WTC11 (cell line): ENCODE measurements at places on chromosomes 5 and 9.

- DNase-seq = no peak
These were observed 111.5 kb downstream of the SAXO1 start for GRCh38 chr9:18921366-18922075.

DNA sequence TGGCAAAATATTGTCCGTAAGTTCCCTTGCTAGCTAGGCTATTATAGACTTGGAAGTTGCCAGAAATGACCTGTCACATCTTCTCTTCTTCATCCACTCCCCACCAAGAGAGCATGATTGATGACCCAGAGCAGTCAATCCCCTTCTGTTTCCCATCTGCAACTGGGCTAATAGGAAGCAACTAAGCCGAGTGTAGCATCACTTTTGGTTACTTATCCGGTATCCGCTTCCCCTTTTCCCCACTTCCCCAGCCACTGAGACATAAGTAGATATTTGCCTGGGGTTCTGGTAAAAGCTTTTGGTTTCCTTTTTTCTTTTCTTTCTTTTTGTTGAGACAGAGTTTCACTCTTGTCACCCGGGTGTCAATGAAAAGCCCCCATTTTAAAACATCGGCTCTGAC lies 29.4 kb upstream of the LIFR start:
- no peak for DNase-seq

DNA sequence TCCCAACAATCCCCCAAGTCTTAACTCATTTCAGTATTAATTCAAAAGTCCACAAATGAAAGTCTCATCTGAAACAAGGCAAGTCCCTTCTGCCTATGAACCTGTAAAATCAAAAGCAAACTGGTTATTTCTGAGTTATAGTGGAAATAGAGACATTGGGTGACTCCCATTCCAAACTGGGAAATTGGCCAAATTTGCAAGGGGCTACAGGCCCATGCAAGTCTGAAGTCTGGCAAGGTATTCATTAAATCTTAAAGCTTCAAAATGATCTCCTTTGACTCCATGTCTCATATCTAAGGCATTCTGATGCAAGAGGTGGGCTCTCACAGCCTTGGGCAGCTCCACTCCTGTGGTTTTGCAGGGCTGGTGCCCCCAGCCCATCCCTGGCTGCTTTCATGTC lies 167.9 kb downstream of the HTR1A start:
- DNase-seq = no peak

- no peak for DNase-seq
These were observed 2.1 kb downstream of the KIF27 start for GRCh38 chr9:83919111-83919510.

- DNase-seq = no peak
These were observed 84.0 kb downstream of the GNAQ start for GRCh38 chr9:77947651-77948050.

- DNase-seq = no peak
These were observed 8.3 kb downstream of the TRIM32 start for GRCh38 chr9:116695438-116695837.

DNA sequence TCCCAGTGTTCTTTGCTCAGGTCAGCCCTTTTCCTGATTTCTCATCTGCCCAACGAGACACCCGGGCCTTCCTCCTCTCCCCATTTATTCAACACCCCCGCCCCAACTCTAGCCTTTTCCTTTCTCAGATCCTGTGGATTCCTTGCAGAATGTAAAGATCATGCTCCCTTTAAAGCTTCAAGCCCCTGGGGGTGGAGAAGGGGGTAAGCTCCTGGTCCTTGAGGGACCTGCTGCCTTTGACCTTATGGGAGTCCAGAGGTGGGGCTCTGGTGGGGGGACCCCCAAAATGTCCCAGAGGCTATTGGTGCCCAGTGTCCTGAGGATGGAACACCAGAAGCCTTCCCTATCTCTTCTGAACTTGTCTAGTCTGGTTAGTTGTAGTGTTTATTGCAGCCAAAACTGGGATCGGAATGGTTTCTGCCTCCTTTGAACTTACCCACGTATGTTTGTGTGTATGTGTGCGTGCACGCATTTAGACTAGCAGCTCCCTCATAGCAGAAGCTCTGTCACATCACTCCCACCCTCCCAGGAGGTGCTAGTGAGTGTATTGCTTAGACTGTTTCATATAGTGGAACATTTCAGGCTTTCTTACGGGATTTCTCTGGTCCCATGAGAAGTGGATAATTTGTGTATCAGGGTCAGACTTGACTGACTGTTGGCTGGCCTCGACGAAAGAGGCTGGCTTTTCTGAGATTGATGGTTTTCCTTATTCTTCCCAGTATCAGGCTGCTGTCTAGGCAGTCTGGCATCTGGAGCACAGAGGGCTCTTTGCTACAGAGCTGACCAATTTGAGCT lies 1.1 kb downstream of the GALNT10 start:
- no peak for DNase-seq

- no peak for DNase-seq
These were observed 58.7 kb downstream of the RAB3C start for GRCh38 chr5:58641533-58641932.

- no peak for DNase-seq
These were observed 30.9 kb downstream of the CNTLN start for GRCh38 chr9:17165764-17166163.

DNA sequence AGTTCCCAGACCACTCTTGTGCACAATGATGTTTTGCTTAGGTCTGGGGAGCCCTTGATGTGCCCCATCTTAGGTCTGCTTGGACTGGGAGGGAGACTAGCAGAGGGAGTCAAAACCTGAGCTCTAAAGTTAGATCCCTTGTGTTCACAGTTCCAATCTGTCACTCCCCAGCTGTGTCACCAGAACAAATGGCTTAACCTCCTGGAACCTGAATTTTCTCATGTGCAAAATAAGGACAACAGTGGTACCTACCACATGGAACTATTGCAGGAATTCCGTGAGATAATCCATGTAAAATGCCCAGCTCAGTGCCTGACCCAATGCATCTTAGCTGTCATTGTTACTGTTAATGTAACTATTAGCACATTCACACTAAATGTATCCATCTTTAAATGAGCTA lies 45.5 kb downstream of the GALNT10 start:
- DNase-seq = no peak

- no peak for DNase-seq
These were observed 20.3 kb downstream of the MFAP3 start for GRCh38 chr5:154059039-154059430.

GRCh38 chr9:2622461-2623287 lies 1.1 kb downstream of the VLDLR start:
- peak; percentile 13 for DNase-seq

DNA sequence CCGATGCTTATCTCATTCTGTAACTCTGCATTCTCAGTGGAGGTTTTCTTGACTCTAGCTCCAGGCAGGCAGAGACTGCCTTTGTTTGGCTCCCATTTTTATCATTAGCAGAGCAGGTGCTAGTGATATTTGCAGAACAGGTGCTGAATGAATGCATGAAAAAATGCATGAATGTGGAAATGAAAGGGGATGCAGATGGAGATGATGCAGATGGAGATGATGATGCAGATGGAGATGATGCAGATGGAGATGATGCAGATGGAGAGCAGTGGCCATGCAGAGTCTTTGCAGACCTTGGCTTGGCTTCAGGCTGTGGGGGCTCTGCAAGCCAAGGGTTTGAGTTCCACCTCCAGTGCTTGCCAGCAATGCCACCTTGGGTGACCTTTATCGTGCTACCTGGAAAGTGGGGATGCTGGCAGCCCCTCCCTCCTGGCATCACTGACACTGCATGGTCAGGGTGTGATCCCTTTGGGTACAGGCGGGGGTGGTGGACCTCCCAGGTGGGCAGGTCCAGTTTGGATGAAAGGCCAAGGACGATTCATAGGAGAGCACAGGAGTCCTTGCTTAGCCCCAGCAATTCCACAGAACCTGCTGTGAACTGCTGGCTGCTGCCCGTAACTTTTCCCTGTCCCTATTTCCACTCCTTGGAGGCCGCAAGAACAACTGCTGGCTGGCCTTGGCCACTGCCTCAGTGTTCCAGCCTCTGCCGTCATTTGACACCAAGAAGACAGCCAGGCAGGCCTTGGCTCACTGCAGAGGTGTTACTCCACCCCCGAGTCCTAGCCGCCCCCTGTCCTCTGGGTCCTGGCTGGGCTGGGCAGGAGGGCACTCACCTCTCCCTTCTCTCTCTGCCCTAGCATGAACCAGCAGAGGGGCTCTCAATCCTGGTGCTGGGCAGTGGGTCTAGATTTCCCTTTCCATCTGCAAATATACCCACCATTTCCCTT lies 33.0 kb downstream of the ERGIC1 start:
- DNase-seq = no peak

DNA sequence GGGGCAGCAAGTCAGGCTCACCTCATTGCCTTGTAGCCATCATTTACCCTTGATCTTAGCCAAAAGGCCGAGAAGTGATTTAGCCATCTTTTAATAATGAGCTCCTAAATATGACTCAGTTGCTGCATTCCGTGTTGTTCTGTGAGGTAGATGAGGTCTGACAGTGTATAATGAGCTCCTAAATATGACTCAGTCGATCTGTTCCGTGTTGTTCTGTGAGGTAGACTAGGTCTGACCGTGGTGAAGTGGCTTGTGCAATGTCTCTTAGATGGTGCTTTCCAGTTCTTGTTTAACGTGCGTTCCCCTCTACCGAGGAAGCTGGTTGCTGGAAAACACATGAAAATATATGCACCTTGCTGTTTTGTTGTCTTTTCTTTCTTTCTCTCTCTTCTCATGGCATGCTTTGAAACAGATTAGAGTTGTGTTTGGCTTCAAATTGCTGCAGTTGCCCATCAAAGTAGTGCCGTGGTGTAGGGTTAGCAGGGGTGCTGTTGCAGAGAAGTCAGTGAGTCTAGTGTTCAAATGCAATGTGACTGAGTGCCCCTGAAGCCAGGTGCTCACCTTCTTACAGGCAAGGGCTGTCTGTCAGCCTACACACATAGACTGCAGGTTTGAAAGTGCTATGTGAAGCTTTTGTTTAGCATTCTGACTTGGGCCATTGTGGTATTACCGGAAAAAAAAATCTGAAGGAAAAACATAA lies 118.6 kb downstream of the KDM4C start:
- no peak for DNase-seq

DNA sequence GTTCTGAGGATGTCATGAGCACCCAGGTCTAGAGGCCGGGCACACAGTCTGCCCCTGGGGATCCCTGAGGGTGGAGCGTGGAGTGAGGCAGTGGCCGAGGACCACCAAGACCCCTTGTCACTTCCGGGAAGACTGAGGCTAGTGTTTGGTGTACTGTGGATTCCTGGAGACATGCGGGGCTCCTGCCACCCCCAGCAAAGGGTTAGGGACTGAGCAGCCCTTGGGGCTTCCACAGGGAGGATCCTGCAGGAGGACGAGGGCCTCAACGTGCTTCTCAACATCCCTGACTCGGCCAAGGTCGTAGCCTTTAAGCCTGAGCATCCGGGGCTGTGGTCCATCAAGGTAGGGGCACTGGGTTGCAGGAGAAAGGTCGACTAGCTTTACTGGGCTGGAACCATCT lies 29.9 kb downstream of the HMCN2 start:
- DNase-seq = no peak

DNA sequence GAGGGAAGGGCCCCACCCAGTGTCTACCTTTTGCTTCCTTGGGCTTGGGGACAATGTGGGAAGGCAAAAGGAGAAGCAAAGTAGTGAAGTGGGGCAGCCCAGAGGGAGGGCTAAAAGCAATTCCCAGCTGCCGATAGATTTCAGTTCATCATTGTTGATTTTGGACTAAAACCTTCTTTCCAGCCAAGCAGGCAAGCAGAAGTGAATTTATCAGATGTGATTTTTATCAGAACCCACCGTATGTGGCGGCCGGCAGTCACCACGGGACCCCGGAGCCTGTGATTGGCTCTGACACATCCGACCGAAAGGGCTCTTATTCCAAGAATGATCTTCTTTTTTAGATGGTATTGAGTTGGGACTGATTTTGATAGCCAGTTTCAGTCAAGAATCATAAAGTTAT lies 559.9 kb downstream of the PSAT1 start:
- no peak for DNase-seq

GRCh38 chr9:22395687-22396141 lies 50.9 kb upstream of the DMRTA1 start:
- DNase-seq = no peak

- peak; percentile 96 for DNase-seq
These were observed at the start of gene MAST4 for GRCh38 chr5:66595756-66596635. TSS of gene MAST4 (plus strand) at chr5:66596393. CDS start at chr5:66596656, 263 bp downstream.

- no peak for DNase-seq
These were observed 509.4 kb downstream of the BNC2 start for GRCh38 chr9:16361118-16361517.

GRCh38 chr9:21681641-21682040 lies 120.8 kb upstream of the MTAP start:
- DNase-seq = no peak
